ENCODE measurements at places on chromosomes 5 and 9.

DNA sequence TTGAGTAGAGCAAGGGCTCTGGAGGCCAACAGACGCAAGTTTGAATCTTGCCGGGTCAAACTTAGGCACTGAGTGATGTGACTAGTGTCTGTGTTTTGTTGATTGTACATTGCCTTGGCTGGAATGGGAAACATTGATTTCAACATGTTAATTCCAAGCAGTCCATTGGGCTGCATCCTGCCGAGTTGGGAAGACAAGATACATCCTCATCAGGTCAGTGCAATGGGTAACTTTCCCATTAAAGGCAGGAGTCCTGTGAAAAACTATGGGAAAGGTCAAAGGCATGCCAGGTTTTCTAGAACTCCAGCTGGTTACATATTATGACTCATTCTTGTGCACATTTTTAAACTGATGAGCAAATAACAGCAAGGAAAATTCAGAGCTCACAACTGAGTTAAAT, 126.5 kb upstream of the ABCA1 start:
- DNase-seq, result no peak

GRCh38 chr5:154215571-154216325, 25.2 kb downstream of the GALNT10 start:
- no peak for DNase-seq

DNA sequence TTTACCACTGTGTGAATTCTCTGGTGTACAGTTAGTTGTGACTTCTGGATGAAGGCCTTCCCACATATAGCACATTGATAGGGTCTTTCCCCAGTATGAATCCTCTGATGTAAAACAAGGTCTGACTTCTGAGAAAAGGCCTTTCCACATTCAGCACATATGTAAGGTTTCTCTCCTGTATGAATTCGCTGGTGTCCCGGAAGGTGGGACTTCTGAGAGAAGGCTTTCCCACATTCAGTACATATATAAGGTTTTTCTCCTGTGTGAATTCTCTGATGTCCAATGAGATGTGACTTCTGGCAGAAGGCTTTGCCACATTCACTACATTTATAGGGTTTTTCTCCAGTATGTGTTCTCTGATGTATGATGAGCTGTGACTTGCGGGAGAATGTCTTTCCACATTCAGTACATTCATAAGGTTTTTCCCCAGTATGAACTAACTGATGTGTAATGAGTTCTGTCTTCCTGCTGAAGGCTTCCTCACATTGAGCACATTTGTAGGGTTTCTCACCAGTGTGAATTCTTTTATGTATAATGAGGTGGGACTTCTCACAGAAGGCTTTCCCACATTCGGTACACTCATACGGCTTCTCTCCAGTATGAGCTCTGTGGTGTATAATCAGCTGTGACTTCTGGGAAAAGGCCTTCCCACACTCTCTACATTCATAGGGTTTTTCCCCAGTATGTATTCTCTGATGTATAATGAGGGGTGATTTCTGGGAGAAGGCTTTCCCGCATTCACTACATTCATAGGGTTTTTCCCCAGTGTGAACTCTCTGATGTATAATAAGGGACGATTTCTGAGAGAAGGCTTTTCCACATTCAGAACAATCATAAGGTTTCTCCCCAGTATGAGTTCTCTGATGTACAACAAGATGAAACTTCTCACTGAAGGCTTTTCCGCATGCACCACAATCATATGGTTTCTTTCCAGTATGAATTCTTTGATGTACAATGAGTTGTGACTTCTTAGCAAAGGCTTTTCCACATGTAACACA, 9.1 kb downstream of the ZNF300 start:
- DNase-seq, result no peak

- DNase-seq, result no peak
Observed at GRCh38 chr9:15205632-15206420, 101.2 kb downstream of the TTC39B start.

- DNase-seq, result no peak
Observed at GRCh38 chr5:127685662-127686061, 17.5 kb upstream of the CCDC192 start.

GRCh38 chr5:148986636-148987035, 76.2 kb downstream of the SH3TC2 start:
- DNase-seq, result no peak

GRCh38 chr9:86687788-86688187, 259.5 kb downstream of the GAS1 start:
- no peak for DNase-seq

GRCh38 chr5:116273448-116274242, 188.8 kb downstream of the COMMD10 start:
- DNase-seq, result no peak

- no peak for DNase-seq
Observed at GRCh38 chr5:89106480-89106879, 223.5 kb upstream of the MEF2C start.

- DNase-seq, result no peak
Observed at GRCh38 chr5:95788493-95788892, 34.0 kb downstream of the GLRX start.

- DNase-seq, result no peak
Observed at GRCh38 chr9:104914466-104914865, 13.5 kb downstream of the ABCA1 start.

GRCh38 chr9:109886617-109887016, 106.6 kb downstream of the PALM2AKAP2 start:
- no peak for DNase-seq

- no peak for DNase-seq
Observed at GRCh38 chr5:120446068-120446492, 18.0 kb upstream of the PRR16 start.

DNA sequence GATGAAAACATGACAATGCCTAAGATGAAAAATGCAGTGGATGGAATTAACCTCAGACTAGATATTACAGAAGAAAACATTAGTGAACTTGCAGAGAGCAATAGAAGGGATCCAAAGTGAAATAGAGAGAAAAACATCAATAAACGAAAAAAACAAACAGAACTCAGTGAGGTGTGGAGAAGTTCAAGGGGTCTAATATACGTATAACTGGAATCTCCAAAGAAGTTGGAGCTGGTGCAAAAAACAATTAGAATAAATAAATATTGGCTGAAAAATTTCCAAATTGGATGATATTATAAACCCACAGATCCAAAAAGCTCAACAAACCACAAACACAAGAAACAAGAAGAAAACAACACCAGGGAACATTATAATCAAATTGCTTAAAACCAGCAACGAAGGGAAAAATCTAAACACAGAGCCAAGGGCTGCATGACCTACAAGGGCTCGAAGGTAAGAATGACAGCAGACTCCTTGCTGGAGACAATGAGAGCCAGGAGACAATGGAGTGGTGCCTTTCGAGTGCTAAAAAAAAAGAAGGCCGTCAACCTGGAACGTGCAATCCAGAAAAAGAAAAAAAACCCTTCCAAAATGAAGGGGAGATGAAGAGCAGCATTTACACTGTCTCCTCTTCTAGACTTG, 11.8 kb downstream of the FAM163B start:
- DNase-seq, result no peak

DNA sequence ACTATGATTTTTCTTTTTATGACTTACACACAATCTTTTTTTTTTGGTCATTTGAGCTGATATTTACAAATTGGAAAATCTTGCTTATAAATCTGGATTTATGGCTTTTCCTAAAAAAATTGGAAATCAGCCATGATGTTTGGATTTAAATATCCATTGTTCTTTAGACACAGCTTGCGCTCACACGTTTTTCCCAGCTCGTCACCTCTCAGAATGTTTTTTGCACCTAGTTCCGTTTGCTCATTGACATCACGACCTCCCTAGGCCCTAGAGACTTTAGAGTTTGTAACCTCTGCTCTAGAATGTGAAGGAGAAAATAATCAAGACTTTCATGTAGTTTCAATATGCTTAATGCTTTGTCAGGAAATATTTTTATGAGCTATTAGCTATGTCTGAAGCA, 930.5 kb downstream of the TLE4 start:
- DNase-seq, result no peak

DNA sequence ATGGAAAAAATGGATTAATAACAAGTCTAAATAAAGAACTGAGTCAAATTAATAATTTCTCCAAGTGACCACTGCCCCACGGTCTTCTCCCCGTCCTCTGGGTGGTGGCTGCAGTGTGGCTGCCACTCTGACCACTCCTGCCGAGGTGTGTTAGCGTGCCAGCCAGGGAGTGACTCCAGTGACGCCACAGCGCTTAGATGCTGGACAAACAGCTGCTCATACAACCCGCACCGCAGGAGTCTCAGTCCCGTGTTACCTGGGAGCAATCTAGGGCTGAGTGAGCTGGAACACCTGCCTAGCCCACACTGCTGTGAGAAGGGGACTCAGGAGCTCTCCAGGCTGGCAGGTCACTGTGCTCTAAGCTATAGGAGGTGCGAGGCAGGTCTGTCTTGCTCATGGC, 10.2 kb downstream of the MAPK9 start:
- DNase-seq, result no peak

DNA sequence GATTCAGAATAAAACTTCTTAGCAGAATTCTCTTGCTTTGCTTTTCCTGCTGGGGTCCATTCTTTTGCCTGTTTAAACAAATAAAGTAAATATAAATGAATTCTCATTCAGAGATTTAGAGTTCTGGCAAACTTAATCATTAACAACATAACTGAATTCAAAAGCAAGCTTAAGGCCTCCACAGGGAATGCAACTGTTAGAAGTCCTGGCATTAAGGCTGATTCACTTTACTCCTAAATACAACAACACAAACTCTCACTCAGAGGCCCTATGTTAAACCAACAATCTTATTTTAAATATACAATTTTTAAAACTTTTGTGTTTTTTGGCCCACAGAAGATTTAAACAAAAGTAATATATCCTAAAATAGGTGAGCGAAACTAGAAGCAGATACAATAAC, 178.3 kb downstream of the AP3B1 start:
- DNase-seq, result no peak

DNA sequence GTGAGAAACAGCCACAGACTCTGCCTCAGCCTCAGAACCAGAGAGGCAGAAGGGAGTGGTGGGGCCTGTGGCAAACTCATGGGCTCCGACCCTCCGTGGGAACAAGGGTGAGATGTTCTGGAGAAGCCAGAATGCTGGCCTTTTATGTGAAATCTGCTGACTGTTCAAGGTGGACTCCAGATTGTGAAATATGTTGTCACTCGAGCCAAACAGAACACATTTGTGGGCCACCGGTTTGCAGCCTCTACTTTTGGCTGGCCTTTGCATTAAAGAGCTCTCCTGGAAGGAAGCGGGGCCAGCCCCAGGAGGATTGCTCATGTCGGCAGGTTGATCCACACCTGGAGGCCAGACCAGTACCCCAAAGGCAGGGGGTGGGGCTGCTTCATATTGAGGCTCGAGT, 62.4 kb downstream of the ERGIC1 start:
- DNase-seq, result no peak

- no peak for DNase-seq
Observed at GRCh38 chr5:135651156-135651555, 72.4 kb upstream of the CXCL14 start.

- DNase-seq, result no peak
Observed at GRCh38 chr9:98140503-98140902, 21.5 kb upstream of the TRIM14 start.

GRCh38 chr5:40204144-40204543, 475.6 kb upstream of the PTGER4 start:
- no peak for DNase-seq

- no peak for DNase-seq
Observed at GRCh38 chr5:78691084-78691960, 42.8 kb upstream of the LHFPL2 start.

DNA sequence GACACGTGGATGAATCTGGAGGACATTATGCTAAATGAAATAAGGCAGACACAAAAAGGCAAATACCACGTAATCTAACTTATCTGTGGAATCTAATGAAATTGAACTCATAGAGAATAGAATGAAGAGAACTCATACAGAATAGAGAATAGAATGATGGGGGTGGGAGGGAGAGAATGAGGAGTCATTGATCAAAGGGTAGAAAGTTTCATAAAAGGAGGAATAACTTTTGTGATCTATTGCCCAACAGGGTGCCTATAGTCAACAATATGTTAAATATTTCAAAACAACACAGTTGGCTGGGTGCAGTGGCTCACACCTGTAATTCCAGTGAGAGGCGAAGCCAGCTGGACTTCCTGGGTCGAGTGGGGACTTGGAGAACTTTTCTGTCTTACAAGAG, 54.9 kb upstream of the ZNF169 start:
- DNase-seq, result no peak

- no peak for DNase-seq
Observed at GRCh38 chr9:127572961-127573721, 38.9 kb upstream of the STXBP1 start.

DNA sequence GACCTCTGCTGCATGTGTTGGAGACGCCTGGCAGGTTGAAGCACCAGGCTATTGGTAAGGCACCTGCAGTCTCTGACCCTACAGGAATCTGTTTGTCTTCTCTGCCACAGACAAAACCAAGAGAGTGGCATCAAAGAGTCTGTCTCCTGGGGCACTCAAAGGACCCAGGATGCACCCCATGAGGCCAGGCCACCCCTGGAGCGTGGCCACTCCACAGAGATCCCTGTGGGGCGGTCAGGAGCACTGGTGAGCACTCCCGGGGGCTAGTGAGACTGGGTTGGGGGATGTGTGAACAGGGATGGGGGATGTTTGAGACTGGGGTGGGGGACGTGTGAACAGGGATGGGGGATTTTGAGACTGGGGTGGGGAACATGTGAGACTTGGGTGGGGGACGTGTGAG, 240.3 kb downstream of the CACNA1B start:
- DNase-seq, result no peak

DNA sequence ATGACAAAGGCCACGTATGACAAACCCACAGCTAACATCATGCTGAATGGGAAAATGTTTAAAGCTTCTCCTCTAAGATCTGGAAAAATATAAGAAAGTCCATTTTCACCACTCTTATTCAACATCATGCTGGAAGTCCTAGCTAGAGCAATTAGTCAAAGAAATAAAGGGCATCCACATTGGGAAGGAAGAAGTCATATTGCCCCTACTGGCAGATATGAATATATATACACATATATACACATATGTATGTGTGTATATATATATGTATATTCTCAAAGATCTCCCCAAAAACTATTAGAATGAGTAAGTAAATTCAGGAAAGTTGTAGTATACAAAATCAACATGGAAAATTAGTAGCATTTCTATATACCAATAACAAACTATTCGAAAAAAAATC, 17.1 kb downstream of the APBA1 start:
- no peak for DNase-seq

DNA sequence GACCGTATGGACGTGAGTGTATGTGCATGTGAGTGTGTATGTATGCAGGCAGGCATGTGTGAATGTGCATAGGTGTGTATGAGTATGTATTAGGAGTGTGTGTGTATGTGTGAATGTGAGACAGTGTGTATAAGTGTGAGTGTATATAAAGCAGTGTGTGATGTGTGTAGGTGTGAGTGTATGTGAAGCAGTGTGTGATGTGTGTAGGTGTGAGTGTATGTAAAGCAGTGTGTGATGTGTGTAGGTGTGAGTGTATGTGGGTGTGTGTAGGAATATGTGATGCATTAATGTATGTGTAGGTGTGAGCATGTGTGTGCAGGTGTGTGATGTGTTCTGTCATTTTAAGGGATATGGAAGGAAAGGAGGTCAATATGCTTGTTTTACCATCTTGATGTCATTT, 215.5 kb downstream of the GADD45G start:
- DNase-seq, result no peak

- no peak for DNase-seq
Observed at GRCh38 chr9:96122282-96122681, 179.7 kb downstream of the HSD17B3 start.
